Astrocyte (in vitro differentiated cells and primary cell): ENCODE measurements at places on chromosomes 12 and 14.

DNA sequence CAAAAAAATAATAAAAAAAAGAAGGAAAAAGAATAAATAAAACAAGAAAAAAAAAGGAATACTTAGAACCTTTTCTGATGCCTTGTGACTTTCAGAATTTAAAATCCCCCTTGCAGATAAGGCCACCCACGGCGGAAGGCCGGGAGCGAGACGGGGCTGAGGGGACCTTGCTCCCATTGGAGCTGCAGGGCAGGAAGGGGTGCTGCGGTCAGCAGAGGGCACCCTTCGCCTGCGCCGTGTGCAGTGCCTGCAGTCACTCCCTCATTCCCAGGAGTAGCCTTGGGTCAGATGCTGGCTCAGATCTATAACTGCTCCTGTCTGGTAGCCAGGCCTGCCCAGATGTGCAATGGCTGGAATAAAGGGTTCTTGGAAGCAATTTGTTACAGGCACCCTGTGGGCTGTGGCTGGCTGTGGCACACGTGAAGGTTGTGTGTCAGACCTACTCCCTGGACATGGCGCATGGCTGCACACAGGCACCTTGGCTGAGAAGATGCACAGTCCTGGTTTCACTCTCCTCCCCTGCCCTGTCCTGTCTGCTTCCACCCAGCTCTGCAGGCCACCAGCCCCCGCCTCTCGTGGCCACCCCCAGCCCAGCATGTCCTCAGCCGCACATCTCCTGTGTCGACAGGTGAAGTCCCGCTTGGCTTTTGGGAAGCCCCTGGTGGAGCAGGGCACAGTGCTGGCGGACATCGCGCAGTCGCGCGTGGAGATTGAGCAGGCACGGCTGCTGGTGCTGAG, 13.4 kb upstream of the ALDH2 start:
- DNase-seq = no peak

- DNase-seq = no peak
Measured at GRCh38 chr12:120625557-120626419, 14.6 kb upstream of the CABP1 start.

DNA sequence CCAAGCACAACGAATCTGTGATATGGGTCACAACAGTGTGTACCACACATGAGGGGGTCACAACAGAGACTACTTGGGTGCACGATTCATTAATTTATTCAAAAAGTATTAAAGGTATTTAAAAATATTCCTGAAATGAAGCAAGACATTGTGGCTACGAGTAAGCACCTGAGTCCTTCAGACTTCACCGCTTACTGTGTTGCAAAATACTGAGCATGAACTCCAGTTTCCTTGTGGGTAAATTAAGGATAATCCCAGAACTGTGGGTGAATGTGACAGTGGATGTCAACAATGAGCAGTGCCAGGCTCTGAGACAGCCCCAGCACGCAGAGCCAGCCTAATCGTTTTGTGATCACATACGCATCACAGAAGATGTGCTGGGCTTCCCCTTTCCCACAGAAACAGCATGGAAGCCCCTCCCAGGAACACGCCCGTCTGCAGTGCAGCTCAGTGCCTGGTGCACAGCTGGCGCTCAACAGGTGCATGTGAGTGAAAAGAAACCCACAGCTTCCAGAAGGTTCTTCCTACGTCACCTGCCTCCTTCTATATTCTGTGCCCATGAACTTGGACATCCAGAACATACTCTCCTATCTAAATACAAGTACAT, 29.1 kb downstream of the CDC42BPB start:
- no peak for DNase-seq

- DNase-seq = no peak
Measured at GRCh38 chr12:49536526-49537071, 2.2 kb upstream of the KCNH3 start.

DNA sequence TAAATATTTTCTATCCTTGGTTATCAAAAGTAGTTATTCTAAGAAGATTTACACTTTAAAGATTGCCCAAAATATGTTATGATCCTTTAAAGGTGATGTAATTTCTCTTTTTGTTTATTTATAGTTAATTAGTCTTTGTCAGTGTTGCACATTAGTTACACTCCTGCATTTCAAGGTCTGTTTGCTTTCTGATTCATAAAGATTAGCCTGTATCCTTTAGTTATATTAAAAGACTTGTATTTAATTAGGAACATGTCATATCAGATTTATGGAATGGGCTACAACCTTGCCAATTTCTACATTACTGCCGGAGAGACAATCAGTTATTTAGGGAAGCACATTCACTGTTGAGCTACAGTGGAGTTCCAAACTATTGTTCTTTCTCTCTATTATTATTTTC, 3.5 kb downstream of the EPYC start:
- no peak for DNase-seq

GRCh38 chr14:106729551-106729950, 1203.2 kb downstream of the TMEM121 start:
- DNase-seq = no peak

DNA sequence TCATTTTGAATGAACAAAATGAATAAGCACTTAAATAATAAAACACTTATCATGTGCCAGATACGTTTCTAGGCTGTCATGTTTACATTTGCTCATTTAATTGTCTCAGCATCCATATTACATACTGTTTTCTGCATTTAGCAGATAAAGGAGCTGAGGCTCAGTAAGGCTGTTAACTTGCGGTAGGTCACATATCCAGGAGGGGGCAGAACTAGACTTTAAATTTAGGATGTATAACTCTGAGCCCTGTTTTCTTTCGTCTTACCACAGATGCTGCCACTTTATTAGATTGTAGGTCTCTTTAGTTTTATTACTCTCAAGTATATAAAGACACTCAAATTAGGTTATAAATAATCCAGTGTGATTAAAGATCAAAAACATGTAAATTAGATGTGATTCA, 17.7 kb downstream of the IRAK4 start:
- no peak for DNase-seq

DNA sequence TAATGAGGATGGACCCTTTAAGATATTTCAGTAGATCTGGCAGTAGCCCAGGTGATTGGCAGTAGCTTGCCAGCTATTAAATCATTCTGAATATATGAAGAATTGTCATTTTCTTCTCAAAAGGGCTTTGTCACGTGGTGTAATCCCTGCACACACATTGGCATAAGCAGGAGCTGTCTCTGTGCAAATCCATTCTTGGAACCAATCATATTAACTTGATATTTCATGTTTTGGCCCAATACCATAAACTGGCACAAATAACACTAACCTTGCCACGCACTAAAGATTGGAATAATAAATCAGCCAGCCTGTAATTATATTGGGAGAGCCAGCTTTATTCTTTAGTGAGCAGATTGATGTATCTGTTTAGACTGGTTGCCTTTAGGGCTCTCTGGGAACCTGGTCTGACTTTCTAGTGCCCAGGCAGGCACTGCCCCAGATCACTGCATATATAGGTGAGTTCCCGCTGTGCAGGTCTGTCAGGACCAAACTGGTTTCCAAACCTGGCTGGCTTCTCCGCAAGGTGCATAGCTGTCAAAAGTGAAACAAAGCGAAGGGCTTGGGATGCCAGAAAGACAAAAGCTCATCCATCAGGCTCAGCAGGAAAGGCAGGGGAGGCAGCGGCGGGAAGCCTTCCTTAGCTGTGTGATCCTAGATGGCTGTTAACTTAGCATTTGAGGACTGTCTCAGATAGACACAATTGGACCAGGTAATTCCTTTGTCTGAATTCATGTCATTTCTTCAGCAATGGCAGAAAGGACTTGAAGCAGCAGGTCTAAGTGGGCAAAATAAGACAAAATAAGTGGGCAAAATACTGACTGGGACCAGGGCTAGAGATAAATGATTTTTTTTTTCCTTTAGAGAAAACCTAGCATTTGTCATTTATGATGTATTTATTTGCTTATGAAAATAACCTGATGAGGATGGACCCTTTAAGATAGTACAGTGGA, 128.8 kb upstream of the DYRK2 start:
- no peak for DNase-seq

DNA sequence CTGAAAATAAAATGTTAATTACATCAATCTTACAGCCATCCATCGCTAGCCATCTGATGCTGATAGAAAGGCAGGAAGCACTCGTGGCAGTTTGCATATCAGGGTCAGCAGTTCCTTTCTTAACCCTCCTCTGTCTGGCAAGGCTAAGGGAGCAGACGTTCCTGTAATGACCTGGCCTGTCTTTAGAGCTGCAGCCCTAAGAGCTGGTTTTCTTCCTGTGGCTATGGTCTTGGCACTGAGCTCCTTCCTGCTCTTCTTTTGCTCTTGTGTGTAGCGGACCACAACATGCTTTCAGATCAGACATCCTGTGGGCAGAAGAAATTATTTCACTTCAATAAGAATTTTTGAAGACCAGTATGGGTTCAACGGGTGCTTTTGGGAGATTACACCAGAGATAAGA, 170.4 kb downstream of the DAD1 start:
- DNase-seq = no peak

DNA sequence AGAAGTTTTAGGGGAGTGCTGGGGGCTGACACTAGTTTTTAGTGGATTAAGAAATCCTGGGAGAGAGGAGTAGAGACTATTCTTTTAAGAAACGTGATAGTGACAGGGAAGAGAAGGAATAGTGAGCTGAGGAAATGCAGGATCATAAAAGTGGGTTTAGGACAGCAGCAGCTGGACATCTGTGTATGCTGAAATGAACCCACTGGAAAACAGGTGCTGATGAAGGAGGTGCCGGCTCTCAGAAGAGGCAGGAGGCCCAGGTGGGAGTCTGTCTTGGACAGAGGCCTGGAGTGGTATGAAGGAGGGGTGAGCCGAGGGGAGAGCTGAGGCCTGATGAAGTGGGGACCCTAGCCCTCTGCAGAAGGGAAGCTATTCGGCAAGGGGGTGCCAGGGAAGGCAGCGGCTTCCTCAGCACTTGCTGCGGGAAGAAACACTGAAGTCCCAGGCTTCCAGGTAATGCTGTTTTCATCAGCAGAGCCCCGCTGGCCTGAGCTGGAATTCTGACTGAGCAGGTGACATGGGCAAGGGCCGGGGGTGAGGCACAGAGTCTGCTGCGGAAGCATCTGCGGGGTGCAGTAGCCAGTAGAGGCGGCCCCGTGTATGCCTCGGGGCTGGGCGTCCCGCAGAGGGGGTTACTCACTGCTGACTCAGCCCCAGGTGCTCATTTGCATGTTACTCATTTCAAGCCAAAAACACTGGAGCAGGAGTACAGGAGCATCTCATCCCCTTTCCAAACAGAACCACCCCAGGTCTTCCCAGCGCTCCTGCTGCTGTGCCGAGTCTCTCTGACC, 89.7 kb downstream of the TMCC3 start:
- peak; percentile 77 for DNase-seq

- DNase-seq = no peak
Measured at GRCh38 chr12:122827258-122827657, 8.0 kb upstream of the HIP1R start.

- DNase-seq = no peak
Measured at GRCh38 chr12:106975098-106975497, 11.8 kb downstream of the MTERF2 start.

DNA sequence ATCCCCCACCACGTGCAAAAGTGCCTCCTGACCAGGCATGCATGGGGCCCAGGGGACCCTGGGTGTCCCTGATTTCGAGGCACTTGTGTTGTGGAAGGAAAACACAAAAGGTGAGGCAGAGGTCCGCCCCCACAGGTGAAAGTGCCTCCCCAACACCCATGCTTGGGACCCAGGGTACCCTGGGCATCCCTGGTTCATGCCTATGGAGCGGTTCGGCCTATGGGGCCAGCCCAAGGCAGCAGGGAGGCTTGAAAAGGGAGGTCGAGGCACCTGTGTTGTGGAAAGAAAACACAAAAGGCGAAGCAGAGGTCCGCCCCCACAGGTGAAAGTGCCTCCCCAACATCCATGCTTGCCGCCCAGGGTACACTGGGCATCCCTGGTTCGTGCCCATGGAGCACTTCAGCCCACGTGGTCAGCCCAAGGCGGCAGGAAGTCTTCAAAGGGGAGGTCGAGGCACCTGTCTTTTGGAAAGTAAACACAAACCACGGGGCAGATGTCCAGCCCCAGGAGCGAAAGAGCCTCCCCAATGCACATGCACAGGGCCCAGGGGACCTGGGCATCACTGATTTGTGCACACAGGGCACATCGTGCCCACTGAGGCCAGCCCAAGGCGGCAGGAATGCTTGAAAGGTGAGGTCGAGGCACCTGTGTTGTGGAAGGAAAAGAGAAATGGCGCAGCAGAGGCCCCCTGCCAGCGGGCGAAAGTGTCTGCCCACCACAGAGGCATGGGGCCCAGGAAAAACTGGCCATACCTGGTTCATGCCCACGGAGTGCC, 375.5 kb downstream of the ALG10 start:
- DNase-seq = no peak

GRCh38 chr14:51846631-51847488, 13.6 kb upstream of the GNG2 start:
- peak; percentile 42 for DNase-seq

DNA sequence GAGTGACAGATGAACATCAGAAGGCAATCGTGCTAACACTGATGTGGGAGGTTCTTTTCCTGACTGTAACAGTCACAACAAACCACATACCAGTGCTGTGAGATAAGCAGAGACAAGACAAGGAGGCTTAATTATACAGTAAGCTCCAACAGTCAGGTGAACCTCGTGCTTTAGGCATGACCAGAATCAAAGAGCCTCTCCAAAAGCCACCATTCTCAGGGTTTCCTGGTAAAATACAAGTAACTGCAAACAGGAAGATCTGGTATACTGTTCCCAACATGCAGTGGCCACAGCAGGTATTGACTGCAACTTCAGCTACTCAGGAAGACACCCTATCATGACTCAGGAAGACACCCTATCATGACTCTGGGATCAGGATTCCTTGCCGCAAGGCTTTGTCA, 47.3 kb upstream of the GTF2A1 start:
- DNase-seq = no peak

DNA sequence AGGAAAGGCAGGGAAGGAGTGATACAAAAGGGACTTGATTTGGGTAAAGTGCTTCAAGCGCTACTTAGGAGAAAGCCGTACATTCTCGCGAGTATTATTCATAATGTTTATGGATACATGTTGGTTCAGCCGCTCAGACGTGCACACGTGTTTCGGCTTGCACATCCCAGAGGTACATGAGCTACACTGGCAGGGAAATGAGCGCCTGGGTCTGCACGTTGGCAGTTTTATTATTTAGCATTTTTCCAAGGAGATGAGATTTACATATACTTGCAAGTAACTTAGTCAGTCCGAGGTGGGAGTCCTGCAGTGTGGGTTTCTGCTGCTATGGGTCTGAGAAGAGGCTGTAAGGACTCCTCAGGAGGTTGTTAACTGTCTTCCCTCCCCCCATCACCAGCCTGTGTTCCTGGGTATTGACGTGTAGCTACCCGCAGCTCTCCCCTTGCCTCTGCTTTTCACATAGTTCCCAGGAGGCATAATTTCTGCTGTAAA, 1.5 kb downstream of the PRKCH start:
- no peak for DNase-seq

GRCh38 chr14:49506650-49507049, 79.5 kb downstream of the RPS29 start:
- DNase-seq = no peak
